ENCODE measurements at places on chromosomes 2 and 18.

DNA sequence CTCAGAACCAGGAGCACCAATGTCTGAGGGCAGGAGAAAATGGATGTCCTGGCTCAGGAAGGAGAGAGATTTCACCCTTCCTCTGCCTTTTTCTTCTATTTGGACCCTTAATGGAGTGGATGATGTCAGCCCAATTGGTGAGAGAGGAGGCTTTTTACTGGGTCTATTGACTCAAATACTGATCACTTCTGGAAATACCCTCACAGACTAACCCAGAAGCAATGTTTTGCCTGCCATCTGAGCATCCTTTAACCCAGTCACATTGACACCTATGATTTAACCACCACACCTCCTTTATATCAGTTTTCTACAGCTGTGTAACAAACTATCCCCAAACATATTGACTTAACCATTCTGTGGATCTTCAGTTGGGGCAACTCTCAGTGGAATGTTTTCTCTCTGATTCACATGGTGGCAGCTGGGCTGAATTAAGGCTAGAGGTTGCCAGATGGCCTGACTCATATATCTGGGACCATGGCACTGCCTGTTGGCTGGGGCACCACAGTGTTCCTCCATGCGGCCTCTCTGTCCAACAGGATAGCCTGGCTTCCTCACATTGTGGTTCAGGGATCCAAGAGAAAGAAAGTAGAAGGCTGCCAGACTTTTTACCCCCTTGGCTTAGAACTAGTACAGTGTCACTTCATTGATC, 18.2 kb upstream of the MBOAT2 start:
- DNase-seq = no peak

GRCh38 chr2:118535171-118535817, 312.2 kb downstream of the EN1 start:
- no peak for DNase-seq

DNA sequence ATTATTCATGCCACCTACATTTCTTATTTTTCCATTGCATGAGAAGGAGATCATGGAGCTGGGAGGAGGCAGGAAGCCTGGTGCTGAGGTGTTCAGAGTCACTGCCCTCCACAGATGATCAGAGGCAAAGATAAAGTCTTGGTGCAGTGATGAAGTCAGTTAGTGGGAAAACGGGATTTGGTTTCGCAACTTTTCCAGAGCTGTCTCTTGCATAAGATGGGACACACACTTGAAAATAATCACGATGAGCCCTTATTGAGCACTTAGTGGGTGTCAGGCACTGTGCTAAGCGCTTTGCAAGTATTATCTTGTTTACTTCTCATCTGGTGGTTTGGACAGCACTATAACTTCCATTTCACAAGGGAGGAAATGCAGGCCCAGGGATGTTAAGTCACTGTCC, 222.1 kb upstream of the SMAD2 start:
- no peak for DNase-seq

DNA sequence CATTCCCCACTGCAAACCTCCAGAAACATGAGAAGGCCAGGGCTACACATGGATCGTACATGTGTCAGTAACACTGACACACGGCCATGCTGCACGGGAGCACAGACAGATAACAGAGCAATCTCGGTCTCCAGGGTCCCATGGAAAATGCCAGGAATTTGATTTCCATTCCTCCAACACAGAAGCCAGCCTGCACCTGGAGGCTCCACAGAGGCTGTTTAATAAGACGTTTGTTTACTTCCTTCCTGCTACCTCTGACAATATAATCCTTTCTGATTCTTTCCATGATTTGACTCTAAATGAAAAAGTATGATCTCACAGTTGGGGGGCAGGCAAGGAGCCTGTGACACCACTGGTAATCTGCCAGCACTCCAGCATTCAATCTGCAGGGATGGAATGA, 210.9 kb upstream of the DDX18 start:
- DNase-seq = no peak

- DNase-seq = no peak
These were observed 564.0 kb downstream of the TNS1 start for GRCh38 chr2:217438821-217439220.

Data from CD4-positive, alpha-beta T cell treated with Interferon alpha-2 for 1 hour (primary cell).